Esophagus muscularis mucosa (tissue), 4 donors: ENCODE measurements at places on chromosomes 2 and 18. TPM values are rescaled to one million over a fixed set of nuclear protein-coding genes. Genes with fewer than 3 reads are reported as not detected.

The MGAT4A gene
- total RNA-seq: 21.4 TPM

The MAL gene
- total RNA-seq: 46.2 TPM

The ANKRD30B gene
- not detected for total RNA-seq

The TMEM178A gene
- 1.2 TPM for total RNA-seq

The CTLA4 gene
- not detected for total RNA-seq
